ENCODE measurements at places on chromosomes 2 and 18.

GRCh38 chr18:33157893-33158292 is 282.6 kb downstream of the CCDC178 start:
- H3K27me3 ChIP-seq, result no peaks in the 10 kb centered on the region
- H3K4me1 ChIP-seq, result no peaks in the 10 kb centered on the region
- no peak overlapping the region for H3K4me3 ChIP-seq
- no peaks in the 10 kb centered on the region for H3K36me3 ChIP-seq

DNA sequence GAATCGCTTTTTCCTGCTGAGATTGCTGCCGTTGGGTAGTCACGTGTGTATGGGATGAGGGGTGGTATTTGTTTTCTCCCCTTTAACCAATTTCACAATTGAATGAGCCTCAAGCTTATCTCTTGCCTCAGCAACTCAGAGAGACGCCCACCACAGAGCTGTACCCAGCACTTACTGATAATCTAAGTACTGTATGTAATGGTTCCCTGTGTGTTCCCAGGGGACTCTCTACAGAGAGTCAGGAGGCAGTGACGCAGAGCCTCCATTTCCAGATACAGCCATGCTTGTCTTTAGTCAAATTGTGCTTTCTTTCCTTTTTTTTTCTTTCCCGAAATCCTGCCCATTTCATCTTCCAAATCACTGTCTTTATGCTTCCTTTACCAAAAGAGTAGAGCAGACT is 1102.1 kb upstream of the KLHL29 start:
- H3K27me3 ChIP-seq, result no peaks in the 10 kb centered on the region
- no peak overlapping the region for H3K4me3 ChIP-seq
- DNase-seq, result no peak
- no peaks in the 10 kb centered on the region for H3K4me1 ChIP-seq
- H3K36me3 ChIP-seq, result no peaks in the 10 kb centered on the region
- no peak overlapping the region for H3K27ac ChIP-seq

DNA sequence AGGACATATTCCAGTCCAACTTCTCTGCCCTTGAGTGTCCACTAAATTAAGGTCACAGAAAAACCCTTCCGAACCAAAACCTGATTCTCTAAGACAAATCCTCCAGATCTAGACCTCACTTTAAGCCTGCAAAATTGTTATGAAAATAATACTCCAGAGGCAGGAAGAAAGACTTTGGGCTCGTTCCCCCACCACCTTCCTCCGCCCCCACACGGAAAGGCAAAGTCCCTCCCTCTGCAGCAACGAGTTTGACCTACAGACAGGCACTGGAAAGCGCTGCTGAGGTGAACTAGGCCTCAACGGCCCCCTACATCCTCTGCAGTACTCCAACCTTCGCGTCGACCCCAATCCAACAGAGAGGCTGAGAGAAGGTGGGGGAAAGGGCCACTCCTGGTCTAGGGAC is 808 bp downstream of the ATP5MC3 start:
- H3K4me1 ChIP-seq, result peaks cover 16% of the 10 kb centered on the region
- no peaks in the 10 kb centered on the region for H3K27me3 ChIP-seq
- H3K27ac ChIP-seq, result peak overlapping the region; percentile 90
- H3K36me3 ChIP-seq, result peaks cover 43% of the 10 kb centered on the region
- DNase-seq, result peak; percentile 67

- H3K36me3 ChIP-seq, result no peaks in the 10 kb centered on the region
- H3K4me1 ChIP-seq, result no peaks in the 10 kb centered on the region
- H3K27me3 ChIP-seq, result no peaks in the 10 kb centered on the region
- H3K4me3 ChIP-seq, result no peak overlapping the region
- DNase-seq, result no peak
These were observed 213.7 kb upstream of the COPS8 start for GRCh38 chr2:236872015-236872414.

DNA sequence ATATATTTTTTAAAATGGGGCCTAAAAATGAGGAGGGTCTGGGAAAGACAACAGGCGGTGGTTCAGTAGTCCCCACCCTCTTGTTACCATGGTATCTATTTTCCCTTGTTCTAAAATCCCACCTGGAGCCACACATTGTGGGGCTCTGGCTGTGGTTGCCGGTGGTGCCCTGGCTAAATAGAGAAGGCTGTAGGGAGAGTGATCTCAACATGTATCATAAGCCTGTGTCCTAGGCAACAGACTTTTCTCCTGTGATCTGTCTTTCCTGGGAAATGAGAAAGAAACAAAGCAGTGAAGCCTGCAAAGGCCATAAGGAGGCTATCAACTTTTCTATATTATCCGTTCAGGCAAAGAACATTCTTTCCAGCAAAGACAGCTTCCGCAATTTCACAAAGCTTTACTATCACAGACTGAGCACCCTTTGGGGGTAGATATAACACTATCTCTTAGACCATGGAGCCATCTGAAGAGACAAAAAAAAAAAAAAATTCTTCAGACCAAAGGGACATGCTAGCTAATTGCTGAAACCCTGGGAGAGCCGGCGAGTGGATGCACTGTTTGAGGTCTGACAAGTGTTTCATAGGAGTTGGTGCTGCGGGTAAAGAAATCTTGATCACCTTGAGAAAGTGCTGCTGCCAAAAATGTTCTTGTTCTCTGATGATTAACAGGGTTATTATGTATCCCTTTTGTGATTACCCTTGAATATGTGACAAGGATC is 879.2 kb upstream of the DDX18 start:
- H3K4me1 ChIP-seq, result no peaks in the 10 kb centered on the region
- DNase-seq, result no peak
- H3K4me3 ChIP-seq, result no peak overlapping the region
- H3K27ac ChIP-seq, result no peak overlapping the region

DNA sequence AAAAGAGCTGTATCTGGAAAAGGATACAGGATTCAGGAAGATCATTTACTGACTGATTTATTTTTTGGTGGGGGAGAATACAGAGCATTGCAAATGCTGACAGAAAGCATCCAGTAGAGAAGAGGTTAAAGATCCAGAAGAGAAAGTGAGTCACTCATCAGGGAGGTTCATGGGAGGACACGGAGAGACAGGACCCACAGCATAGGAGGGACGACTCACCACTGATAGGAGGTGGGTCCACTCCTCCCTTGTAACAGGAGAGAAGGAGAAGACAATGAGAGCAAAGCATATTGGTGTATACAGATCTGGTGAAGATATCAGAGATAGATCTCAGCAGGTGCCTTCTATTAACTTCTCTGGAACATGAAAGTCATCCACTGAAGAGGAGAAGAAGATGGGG is 142.4 kb upstream of the AQP4 start:
- no peaks in the 10 kb centered on the region for H3K27me3 ChIP-seq
- no peak overlapping the region for H3K27ac ChIP-seq
- no peak overlapping the region for H3K4me3 ChIP-seq
- no peak for DNase-seq
- H3K36me3 ChIP-seq, result no peaks in the 10 kb centered on the region
- H3K4me1 ChIP-seq, result no peaks in the 10 kb centered on the region
